ENCODE measurements at places on chromosomes 5 and 9.

DNA sequence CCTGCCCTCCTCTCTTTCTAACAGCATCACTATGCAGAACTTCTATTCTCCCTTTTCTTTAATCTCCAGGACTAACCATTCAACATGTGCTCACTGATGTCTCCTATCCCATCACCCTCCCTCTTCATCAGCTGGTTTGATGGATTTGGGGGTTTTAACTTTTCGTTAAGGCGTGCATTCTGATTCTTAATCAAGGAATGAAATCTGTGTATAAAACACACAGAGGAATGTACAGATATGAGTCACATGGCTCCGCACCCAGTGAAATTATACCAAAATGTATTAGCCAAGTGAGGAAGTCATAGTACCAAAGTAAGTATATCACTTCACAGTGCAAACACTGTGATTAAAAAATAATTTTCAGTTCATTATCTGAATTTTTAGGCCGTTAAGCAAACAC lies 35.2 kb downstream of the MARCHF11 start:
- no peak for DNase-seq

GRCh38 chr9:115278326-115279035 lies 160.5 kb upstream of the TNC start:
- no peak for DNase-seq

DNA sequence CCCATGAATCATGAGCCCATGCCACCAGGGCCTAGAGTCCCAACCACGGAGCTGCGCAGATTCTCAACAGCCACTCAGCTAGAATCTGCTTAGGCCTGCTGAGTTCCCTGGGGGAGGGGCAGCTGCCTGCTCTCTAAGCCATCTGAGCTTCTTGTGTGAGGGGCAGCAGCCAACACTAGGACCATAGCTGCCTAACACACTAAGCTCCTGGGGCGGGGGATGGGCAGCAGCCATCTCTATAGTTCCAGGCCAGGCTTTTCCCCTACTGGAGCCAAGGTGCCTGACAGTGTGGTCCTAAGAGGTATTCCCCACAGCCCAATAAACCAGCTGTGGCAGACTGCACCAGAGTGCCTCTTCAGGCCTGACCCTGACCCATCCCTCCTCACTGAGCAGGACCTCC lies 255.9 kb upstream of the ACO1 start:
- DNase-seq = no peak

GRCh38 chr5:96112123-96112670 lies 150.5 kb upstream of the ELL2 start:
- no peak for DNase-seq

GRCh38 chr9:81530310-81530810 lies 159.0 kb downstream of the TLE1 start:
- no peak for DNase-seq

- DNase-seq = no peak
Measured at GRCh38 chr9:92122061-92122460, 6.8 kb upstream of the SPTLC1 start.

DNA sequence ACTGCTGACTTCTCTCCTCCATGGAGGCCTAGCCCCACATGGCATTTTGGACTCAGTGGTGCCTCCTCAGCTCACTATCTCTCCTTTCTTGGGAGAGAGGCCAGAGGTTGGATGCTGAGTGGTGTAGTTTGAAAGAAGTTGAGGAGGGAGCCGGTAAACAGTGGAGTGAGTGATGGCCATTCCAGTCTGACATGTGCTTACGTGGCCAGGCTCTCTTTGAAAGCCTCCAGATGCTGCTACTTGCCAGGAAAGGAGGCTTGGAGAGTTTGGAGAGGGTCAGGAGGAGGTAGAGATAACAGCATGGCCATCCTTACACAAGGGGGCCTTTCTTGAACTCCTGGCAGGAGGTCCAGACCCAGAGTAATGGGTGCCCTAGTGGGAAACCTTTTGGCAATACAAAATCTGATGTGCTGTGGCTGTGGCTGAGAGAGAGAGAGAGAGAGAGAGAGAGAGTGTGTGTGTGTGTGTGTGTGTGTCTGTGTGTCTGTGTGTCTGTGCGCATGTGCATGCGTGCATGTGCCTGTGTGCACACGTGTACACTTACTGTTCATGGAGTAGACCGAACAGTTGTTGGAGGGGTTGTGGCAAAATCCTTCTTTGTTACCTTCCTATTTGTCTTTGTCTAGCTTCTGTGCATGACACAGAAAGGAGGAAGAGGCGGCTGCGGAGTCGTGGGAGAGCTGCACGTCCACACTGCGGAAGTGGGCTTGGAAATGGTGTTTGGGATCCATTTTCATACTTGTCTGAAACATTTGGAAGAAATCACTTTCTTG lies 37.8 kb downstream of the RALGPS1 start:
- no peak for DNase-seq

- DNase-seq = no peak
Measured at GRCh38 chr9:136353757-136354488, 9.6 kb downstream of the DNLZ start.

GRCh38 chr9:77834898-77835488 lies 186.9 kb upstream of the GNA14 start:
- DNase-seq = no peak

DNA sequence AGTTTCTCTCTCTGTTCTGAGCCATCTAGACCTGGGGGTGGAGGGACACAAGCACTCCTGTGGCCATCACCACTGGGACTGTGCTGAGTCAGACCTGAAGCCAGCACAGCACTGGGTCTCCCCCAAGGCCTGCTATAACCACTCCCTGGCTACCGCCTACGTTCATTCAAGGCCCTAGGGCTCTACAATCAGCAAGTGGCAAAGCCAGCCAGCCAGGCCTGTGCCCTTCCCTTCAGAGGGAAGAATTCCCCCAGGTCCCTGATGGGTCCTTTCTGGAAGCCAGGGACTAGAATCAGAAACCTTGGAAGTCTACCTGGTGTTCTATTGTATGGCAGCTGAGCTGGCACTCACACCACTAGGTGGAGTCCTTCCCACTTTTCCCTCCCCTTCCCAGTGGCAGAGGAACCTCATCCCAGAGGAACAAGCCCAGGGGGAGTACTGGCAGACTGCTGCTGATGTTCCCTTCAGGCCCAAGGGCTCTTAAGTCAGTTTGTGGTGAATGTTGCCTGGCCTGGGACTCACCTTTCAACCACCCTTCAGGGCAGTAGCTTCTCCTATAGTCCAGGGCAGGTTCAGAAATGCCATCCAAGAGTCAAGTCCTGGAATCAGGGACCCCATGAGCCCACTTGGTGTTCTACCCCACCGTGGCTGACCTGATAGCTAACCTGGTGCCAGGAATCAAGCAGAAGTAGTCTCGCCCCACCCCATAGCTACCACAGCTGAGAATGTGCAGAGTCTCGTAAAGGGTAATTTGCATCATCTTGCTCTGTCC lies 20.0 kb downstream of the JMY start:
- no peak for DNase-seq

- no peak for DNase-seq
Measured at GRCh38 chr9:108543251-108543778, 312.5 kb downstream of the ACTL7B start.
